ENCODE measurements at places on chromosomes 2 and 18. TPM values are rescaled to one million over a fixed set of nuclear protein-coding genes. Genes with fewer than 3 reads are reported as not detected.
A peak's percentile ranks its signal among the peaks of the same experiment; 100 is the strongest.

- H3K36me3 ChIP-seq = no peaks in the 10 kb centered on the region
- H3K4me3 ChIP-seq = no peak overlapping the region
- no peaks in the 10 kb centered on the region for H3K27me3 ChIP-seq
- no peak overlapping the region for H3K27ac ChIP-seq
- DNase-seq = no peak
- no peaks in the 10 kb centered on the region for H3K4me1 ChIP-seq
Observed at GRCh38 chr18:26941584-26941983, 76.1 kb upstream of the AQP4 start.

DNA sequence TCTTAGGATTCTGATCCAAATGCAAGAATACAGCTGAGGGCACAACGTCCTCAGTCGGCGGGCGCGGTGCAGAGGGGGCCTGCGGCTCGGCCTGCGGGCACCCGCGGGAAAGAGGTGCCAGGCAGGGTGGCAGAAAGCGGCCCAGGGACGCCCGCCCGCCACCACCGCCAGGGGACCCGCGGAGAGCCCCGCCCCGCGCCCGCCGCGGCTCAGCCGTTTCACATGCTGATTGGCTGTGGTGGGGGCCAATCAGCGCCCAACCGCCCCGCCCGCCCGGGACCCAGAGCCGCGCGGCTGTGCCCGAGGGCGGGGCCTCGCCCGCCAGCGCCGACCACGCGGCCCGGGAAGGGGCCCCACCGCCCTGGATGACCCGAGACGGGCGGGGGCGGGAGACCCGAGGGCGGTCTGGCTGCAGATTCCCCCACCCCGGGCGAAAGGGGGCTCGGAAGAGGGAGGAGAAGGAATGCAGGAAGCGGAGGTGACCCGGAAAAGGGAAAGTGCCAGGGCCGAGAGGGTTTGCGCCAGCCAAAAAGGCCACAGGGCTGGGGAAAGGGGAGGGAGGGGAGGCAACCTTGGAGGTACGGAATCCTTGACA is 8.0 kb downstream of the IRS1 start:
- peaks cover 27% of the 10 kb centered on the region for H3K4me1 ChIP-seq
- peak overlapping the region; percentile 89 for H3K27ac ChIP-seq
- no peaks in the 10 kb centered on the region for H3K27me3 ChIP-seq
- H3K4me3 ChIP-seq = peak overlapping the region; percentile 54
- no peaks in the 10 kb centered on the region for H3K36me3 ChIP-seq

GRCh38 chr18:46418663-46419260 is 238.3 kb downstream of the LOXHD1 start:
- H3K27me3 ChIP-seq = no peaks in the 10 kb centered on the region
- no peaks in the 10 kb centered on the region for H3K36me3 ChIP-seq
- no peaks in the 10 kb centered on the region for H3K4me1 ChIP-seq
- DNase-seq = no peak
- no peak overlapping the region for H3K4me3 ChIP-seq

- no peak overlapping the region for H3K27ac ChIP-seq
- H3K27me3 ChIP-seq = no peaks in the 10 kb centered on the region
- H3K36me3 ChIP-seq = no peaks in the 10 kb centered on the region
- no peak overlapping the region for H3K4me3 ChIP-seq
- DNase-seq = no peak
Observed at GRCh38 chr2:96522304-96523203, 14.0 kb upstream of the ARID5A start.

DNA sequence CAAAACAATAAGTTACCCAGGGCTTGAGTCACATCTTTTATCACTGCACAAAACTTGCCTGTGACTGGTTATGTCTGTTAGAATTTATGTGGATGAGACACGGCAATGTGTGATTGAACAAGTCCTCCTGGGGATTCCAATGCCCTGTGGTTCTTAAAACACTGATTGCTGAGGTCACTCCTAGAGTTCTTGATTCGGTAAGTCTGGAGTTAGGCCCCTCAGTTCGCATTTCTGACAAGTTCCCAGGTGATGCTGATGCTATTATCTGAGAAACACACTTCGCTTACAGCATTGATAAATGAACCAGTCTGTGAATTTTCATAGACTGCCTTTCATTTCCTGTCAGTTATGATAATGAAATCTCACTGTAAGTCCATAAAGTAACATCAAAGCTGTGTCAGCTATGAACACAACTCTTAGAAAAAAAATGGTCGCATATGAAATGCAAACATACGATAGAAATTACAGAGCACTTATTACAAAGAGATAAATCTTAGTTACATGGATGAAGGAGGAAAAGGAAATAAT is 214.0 kb downstream of the DLGAP1 start:
- H3K27me3 ChIP-seq = no peaks in the 10 kb centered on the region
- no peak overlapping the region for H3K27ac ChIP-seq
- no peak for DNase-seq
- no peak overlapping the region for H3K4me3 ChIP-seq
- H3K36me3 ChIP-seq = no peaks in the 10 kb centered on the region
- H3K4me1 ChIP-seq = no peaks in the 10 kb centered on the region

GRCh38 chr2:23135481-23136100 is 249.4 kb upstream of the KLHL29 start:
- no peak overlapping the region for H3K27ac ChIP-seq
- H3K36me3 ChIP-seq = no peaks in the 10 kb centered on the region
- H3K4me1 ChIP-seq = no peaks in the 10 kb centered on the region
- H3K27me3 ChIP-seq = no peaks in the 10 kb centered on the region
- H3K4me3 ChIP-seq = no peak overlapping the region

DNA sequence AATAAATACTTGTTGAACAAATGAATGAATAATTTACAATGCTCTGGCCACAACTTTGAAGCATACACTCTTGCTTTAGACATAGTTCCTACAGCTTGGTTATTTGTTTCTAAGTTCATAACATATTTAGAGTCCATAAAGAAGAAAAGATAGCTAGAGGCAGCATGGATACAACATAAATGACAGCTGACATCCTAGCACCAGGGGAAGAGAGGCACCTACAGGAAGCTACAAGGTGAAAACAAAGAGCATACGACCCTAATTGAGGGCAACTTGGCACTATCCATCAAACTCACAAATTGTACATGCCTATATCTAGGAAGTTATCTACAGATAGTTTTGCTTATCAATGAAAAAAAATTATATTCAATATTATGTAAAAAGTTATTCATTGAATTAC is 88.9 kb downstream of the PLEKHM3 start:
- no peaks in the 10 kb centered on the region for H3K36me3 ChIP-seq
- H3K27ac ChIP-seq = no peak overlapping the region
- H3K4me1 ChIP-seq = peaks cover 14% of the 10 kb centered on the region
- H3K27me3 ChIP-seq = no peaks in the 10 kb centered on the region
- no peak overlapping the region for H3K4me3 ChIP-seq

Gene ATF2
- 36.1 TPM for total RNA-seq

Gene DNAH7
- 4.3 TPM for total RNA-seq
